ENCODE measurements at places on chromosomes 11 and 22. TPM values are rescaled to one million over a fixed set of nuclear protein-coding genes. Genes with fewer than 3 reads are reported as not detected.

DNA sequence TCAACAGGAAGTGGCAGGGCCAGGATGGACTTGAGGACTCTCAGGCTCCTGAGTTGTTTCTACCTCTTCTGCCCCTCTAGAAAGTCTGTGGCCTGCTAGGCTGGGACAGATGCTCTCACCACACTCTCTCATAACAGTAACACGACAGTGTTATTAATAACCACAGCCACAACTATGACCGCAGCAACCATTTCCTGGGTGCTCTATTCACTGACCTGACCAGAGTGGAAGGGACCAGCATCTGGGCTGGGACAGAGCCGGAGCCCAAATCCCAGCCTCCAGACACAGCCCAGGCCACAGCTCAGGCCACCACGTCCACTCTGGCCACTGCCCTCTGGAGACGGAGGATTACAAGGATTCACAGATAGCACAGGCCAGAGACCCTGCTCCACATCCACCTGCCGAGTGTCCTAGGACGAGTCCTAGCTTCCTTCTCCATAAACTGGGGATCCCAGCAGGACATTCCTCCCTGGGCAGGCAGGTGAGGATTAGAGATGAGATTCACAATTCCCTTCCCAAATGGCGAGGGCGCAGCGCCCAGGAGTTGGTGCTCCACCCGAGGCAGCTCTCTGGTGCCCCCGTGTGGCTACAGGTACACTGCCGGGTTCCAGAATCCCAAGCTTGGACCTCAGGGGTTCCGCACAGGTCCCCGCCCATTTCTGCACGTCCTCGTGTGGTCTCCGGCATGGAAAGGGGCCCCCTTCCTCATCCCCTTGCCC lies 7.1 kb downstream of the PNPLA5 start:
- no peaks in the 10 kb centered on the region for H3K36me3 ChIP-seq
- no peak overlapping the region for H3K4me3 ChIP-seq
- no peaks in the 10 kb centered on the region for H3K4me1 ChIP-seq
- no peak overlapping the region for H3K27ac ChIP-seq

GRCh38 chr11:78954696-78955095 lies 380.0 kb upstream of the NARS2 start:
- H3K27me3 ChIP-seq = no peaks in the 10 kb centered on the region
- DNase-seq = no peak
- no peaks in the 10 kb centered on the region for H3K4me1 ChIP-seq
- H3K4me3 ChIP-seq = no peak overlapping the region
- no peaks in the 10 kb centered on the region for H3K36me3 ChIP-seq
- no peak overlapping the region for H3K27ac ChIP-seq

DNA sequence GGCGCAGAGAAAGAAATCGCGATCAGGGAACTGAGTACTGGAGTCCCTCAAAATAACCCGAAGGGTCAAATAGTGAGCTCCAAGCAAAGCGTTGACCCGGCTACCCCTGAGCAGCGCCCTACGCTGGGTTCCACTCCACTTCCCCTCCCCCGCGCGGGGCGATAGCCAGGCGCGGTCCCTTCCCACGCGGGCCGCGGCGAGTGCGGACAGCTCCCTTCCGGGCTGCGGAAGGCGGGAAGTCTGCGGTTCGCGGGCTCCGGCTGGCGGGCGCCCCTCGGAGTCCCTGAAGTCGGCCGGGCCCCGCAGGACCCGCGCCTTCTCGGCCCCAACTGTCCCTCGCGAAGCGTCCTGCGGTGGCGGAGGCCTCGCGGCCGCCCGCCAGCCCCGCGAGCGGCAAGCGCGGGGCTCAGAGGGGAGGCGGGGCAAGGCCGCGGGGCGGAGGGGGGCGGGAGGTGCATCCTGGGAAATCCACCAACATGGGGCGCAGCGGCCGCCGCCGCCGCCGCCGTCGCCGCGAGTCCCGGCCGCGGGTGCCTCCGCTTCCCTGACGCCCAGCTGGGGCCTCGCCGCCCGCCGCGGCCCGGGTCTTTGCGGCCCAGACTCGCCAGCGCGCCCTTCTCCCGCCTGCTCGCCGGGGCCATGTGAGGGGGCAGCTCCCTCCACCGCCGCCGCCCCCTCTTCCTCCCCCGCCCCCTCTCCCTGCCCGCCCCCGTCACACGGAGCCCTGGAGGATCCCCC lies at the start of gene QSER1:
Gene QSER1 (plus strand): TSS at position 457 of the 738 bp plus-strand sequence. CDS start 315 bp downstream, outside the sequence.
- H3K27ac ChIP-seq = peak within 1 kb of the TSS; percentile 95
- H3K4me3 ChIP-seq = peak within 1 kb of the TSS; percentile 93
- no peaks in the 10 kb centered on the region for H3K4me1 ChIP-seq
- no peaks in the 10 kb centered on the region for H3K27me3 ChIP-seq
- DNase-seq = peak; percentile 22

- H3K36me3 ChIP-seq = no peaks in the 10 kb centered on the region
- no peak overlapping the region for H3K27ac ChIP-seq
- H3K27me3 ChIP-seq = no peaks in the 10 kb centered on the region
- H3K4me3 ChIP-seq = no peak overlapping the region
Observed at GRCh38 chr11:35013514-35014233, 97.3 kb downstream of the PDHX start.

GRCh38 chr11:111039982-111040381 lies 205.5 kb upstream of the POU2AF2 start:
- H3K27me3 ChIP-seq = no peaks in the 10 kb centered on the region
- no peak for DNase-seq
- no peaks in the 10 kb centered on the region for H3K4me1 ChIP-seq
- no peak overlapping the region for H3K27ac ChIP-seq

The POU2AF2 gene
- total RNA-seq = not detected

GRCh38 chr11:21144531-21144930 lies 475.1 kb downstream of the NELL1 start:
- H3K27ac ChIP-seq = no peak overlapping the region
- no peaks in the 10 kb centered on the region for H3K4me1 ChIP-seq
- H3K36me3 ChIP-seq = no peaks in the 10 kb centered on the region

The SLC22A12 gene
- total RNA-seq = not detected

DNA sequence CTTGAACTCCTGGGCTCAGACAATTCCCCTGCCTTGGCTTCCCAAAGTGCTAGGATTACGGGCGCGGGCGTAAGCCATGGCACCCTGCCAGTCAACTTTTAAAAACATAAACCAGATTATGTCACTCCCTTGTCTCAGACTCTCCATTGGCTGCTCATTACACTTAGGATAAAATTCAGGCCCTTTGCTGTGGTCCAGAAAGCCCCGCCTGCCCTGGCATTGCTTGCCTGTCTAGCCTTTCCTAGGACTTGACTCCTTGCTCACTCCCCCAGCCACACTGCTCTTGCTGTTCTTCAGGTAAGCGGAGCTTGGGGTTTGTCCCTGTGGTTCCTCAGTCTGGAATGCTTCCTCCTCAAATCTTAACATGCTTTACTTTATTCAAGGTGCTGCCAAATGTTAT lies 30.5 kb downstream of the DIXDC1 start:
- H3K27ac ChIP-seq = no peak overlapping the region
- no peaks in the 10 kb centered on the region for H3K36me3 ChIP-seq
- DNase-seq = no peak
- no peaks in the 10 kb centered on the region for H3K27me3 ChIP-seq

- H3K36me3 ChIP-seq = no peaks in the 10 kb centered on the region
- H3K27ac ChIP-seq = no peak overlapping the region
- H3K4me1 ChIP-seq = no peaks in the 10 kb centered on the region
- no peak overlapping the region for H3K4me3 ChIP-seq
- H3K27me3 ChIP-seq = no peaks in the 10 kb centered on the region
Observed at GRCh38 chr11:44493383-44493782, 72.1 kb upstream of the CD82 start.

DNA sequence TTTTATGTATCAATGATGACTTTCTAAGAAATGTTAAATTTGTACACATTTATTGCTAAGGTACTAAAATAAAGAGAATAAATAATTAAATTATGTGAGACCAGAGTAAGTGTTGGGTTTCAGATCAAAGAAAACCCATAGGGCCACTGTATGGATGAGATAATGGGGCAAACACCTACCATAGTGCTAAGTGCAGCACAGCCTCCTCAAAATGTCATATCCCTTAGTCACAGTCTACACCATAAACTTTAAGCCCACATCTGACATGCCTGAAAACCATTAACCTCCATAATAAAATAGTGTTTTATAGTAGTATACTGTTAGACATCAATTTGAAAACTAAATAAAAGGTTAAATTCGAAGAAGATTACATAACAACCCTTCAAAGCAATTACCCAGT lies 37.5 kb downstream of the SESN3 start:
- no peak overlapping the region for H3K27ac ChIP-seq
- no peak overlapping the region for H3K4me3 ChIP-seq
- H3K4me1 ChIP-seq = no peaks in the 10 kb centered on the region
- DNase-seq = no peak

The FAM89B gene
- 37.4 TPM for total RNA-seq

The CENATAC gene
- 42.9 TPM for total RNA-seq

GRCh38 chr11:95035316-95035715 lies 10.3 kb downstream of the KDM4E start:
- H3K36me3 ChIP-seq = no peaks in the 10 kb centered on the region
- no peak overlapping the region for H3K27ac ChIP-seq
- no peaks in the 10 kb centered on the region for H3K4me1 ChIP-seq
- no peak overlapping the region for H3K4me3 ChIP-seq

DNA sequence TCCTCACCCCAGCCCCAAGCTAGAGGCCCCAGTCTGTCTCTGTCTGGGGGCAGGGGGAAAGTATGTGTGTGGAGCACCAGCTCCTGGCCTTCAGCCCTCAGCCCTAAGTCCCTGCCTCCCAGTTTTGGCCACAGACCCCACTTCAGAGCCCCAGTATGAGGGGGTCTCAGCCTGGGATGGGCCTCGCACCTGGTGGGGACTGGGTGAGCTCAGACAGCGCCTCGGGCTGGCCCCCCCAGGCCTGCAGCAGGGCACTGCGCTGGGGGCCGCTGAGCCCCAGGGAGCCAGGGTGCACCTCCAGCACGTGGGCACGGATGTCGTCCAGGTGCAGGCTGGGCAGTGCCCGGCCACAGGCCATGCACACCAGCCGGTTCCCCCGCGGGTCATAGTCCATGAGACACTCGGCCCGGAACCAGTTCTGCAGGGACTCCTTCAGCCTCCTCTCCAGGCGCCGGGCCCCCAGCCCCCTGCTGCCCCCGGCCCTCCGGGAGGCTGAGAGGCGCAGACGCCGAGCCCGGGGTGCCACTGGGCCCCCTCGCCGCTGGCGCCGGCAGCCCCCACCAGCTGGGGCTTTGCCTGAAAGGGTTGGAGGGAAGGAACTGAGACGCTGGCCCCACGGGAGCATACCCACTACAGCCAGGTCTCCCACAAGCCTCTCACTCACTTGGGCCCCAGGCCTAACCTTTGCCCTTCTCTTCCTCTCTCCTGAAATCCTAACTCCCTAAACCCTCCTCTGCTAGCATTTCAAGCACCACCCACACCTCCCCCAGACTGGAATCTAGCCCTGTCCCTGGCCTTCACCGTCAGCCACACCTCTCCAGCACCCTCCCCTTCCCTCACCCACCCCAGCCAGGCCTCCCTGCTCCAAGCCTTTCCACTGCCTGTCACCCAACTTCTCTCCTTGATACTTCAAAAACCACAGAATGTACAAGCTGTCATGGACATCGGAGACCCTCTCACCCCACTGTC lies 3.6 kb downstream of the ZFTA start:
- no peak for DNase-seq
- H3K4me3 ChIP-seq = peak overlapping the region; percentile 68
- no peaks in the 10 kb centered on the region for H3K27me3 ChIP-seq
- H3K36me3 ChIP-seq = no peaks in the 10 kb centered on the region
- peaks cover 16% of the 10 kb centered on the region for H3K4me1 ChIP-seq
- peak overlapping the region; percentile 69 for H3K27ac ChIP-seq

DNA sequence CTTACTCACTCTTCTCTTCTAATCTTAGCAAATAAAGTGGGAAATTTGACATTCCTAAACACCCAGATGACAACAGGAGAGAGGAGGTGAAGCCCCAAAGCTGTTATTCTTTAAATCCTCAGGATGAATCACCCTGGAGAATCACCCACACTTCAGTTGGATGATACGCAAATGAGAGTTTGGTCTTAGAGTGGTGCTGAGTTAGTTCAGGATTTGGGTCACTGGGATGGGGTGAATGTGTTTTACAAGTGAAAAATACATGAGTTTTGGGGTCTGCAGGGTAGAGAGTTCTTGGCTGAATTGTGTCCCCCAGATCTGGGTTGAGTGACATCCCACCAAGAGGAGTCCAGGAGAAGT lies 117.2 kb downstream of the GGTLC2 start:
- H3K4me3 ChIP-seq = no peak overlapping the region
- no peak for DNase-seq
- H3K27me3 ChIP-seq = no peaks in the 10 kb centered on the region
- H3K4me1 ChIP-seq = no peaks in the 10 kb centered on the region
- H3K36me3 ChIP-seq = no peaks in the 10 kb centered on the region

GRCh38 chr11:46346886-46347636 lies at the start of gene DGKZ:
Gene DGKZ, plus strand, starts transcription at chr11:46347463. Its CDS starts 197 bp downstream, at chr11:46347660.
- H3K4me3 ChIP-seq = peak within 1 kb of the TSS; percentile 94
- H3K27me3 ChIP-seq = no peaks in the 10 kb centered on the region
- H3K36me3 ChIP-seq = no peaks in the 10 kb centered on the region
- H3K27ac ChIP-seq = peak within 1 kb of the TSS; percentile 86

- no peak overlapping the region for H3K4me3 ChIP-seq
- no peaks in the 10 kb centered on the region for H3K4me1 ChIP-seq
- no peak overlapping the region for H3K27ac ChIP-seq
Observed at GRCh38 chr11:32052215-32052614, 38.7 kb upstream of the RCN1 start.

DNA sequence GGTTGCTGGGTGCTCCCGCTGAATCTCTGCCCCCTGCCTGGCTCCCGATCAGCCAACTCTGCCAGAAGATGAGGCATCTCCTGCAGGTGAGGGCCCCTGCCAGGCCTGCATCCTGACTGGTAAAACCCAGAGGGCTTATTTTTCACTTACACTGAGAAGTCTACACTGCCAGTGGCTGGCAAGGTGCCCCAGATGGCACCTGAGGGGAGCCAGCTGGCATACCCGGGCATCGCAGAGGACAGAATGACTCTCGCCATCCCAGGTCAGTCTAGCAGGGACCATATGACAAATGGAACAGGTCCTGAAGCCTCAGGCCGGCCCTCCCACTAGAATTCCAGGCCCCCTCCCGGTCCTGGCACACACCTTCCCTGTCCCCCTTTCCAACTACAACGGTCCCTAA lies 30.9 kb downstream of the MACROD1 start:
- H3K36me3 ChIP-seq = no peaks in the 10 kb centered on the region
- no peak overlapping the region for H3K27ac ChIP-seq
- H3K27me3 ChIP-seq = no peaks in the 10 kb centered on the region
- no peak overlapping the region for H3K4me3 ChIP-seq

GRCh38 chr11:85627332-85627997 lies at the start of gene DLG2:
Gene DLG2, minus strand, starts transcription at chr11:85627344.
- no peaks in the 10 kb centered on the region for H3K36me3 ChIP-seq
- peak within 1 kb of the TSS; percentile 91 for H3K27ac ChIP-seq
- H3K27me3 ChIP-seq = no peaks in the 10 kb centered on the region
- H3K4me3 ChIP-seq = peak within 1 kb of the TSS; percentile 66

Data from breast epithelium (tissue), 4 donors.